Astrocyte of the spinal cord (primary cell): ENCODE measurements at places on chromosomes 5 and 9.
A peak's percentile ranks its signal among the peaks of the same experiment; 100 is the strongest.

DNA sequence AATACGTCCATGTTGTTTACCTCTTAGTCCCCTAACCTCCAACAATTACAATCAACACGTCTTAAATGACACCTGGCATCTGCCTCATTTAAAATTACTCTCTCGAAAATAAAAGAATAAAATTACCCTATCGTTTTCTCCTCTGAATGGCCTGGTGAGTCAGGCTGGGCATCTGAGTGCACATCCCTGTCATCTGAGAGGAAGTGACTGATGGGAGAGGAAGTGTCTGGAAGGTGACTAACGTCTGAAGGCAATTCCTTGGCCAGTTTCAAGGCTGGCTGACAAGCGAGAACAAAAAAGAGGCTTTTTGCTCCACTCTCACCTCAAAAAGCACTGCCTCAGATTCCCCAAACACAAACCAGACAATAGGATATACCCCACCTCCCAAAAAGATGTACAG lies 57.7 kb downstream of the MAPKAP1 start:
- DNase-seq: peak; percentile 68

DNA sequence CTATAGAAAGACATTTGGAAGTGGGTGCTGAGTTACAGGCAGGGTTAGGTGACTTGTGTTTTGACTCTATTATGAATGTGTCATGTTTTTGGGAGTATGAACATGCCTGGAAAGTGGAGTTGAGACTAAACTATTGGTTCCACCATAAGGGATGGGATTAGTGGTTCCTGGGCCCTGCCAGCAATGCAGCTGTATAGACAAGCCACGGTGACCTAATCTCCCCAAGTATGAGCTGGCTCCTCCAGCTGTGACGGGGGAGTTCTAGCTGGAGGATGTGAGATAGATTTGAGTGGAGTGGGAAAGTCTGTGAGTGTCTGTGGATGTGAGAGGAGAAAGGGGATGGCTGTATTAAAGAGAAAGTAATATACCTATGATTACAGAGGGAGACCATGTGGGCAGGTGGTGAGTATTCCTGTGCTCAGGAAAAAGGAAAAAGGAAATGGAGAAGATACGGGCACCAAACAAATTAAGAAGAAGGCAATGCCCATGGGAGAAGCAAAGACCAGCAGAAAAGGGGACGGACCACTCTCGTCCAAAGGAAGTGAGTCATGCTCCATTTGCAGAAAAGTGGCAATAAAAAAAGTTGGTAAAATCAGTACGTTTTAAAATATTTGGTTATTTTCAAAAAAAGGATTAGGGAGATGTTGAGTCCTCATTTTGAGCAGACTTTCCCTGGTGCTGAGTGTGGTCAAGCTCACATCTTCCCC lies 48.3 kb upstream of the ICE1 start:
- DNase-seq: peak; percentile 66

- DNase-seq: peak; percentile 50
Measured at GRCh38 chr5:103452666-103453065, 109.9 kb downstream of the NUDT12 start.

DNA sequence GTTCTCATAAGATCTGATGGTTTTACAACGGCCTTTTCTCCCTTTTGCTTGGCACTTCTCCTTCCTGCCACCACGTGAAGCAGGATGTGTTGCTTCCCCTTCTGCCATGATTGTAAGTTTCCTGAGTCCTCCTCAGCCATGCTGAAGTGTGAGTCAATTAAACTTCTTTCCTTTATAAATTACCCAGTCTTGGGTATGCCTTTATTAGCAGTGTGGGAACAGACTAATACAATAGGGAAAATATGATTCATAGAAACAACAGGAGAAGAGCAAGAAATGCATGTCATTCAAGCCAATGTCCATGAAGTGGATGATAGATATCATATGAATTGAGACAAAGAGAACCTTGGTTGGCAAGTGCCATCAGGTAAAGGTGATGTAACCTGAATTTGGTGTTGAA lies 128.3 kb upstream of the HAPLN1 start:
- no peak for DNase-seq

DNA sequence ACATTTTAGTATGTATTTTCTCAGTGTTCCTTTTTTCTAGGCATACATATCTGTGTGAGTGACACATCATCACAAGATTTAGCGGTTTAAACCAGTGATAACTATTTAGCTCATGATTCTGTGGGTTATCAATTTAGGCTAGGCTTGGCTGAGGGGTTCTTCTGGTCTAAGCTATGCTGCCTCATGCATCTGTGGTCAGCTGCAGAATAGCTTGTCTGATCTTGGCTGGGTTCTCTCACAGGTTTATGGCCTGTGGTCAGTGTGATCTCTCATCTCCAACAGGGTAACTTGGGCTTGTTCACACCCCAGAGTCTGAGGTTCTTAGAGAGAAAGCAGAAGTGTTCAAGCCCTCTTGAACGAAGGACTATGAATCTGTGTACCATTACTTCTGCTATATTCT lies 363.3 kb downstream of the KDM4C start:
- DNase-seq: no peak

DNA sequence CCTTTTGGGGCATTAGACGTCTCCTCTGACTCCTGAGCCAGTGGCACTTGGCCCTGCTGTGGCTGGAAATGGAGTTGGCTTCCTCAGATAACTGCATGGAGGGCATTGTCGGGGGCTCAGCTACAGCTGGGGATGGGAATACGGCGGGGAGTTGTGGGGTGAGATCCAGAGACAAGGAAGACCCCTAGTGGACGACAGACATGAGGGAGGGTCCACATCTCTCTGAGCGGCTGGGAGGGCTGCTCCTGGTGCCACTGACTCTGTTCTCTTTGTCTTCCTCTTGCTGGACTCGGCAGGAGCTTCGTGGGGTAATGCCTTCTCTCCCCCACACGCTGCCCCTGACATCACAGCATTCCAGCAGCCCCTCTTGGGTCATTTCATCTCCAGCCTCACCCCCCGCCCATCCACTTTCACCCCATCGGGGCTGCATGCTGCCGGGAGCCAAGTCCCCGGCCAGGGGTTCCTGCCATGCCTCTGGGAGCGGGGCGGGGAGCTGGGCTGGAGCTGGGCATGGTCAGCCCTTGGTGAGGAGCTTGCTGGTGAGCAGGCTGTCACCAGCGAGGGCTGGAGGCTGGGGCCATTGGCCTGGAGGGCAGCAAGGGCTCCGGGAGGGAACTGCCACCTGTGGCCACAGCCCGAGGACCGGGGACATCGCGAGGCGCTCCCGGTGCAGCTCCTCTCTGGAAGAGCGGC lies 172.3 kb downstream of the CACNA1B start:
- no peak for DNase-seq
